ENCODE measurements at places on chromosomes 2 and 18.

DNA sequence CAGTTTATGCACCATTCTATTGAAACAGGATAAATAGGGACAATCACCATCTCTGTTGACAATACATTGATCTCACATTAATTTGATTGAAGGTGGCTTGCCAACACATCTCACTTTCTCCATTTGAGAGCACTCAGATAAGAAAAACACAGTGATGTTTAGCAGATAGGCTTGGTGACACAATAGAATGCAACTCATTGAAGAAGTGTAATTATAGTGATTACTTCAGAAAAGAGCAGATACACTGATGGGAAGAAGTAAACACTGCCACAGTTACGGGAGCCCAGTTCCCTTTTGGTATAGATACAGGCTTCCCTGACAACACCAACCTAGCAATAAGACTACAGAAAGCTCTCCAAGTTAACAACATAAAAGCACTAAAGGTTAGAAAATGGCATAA is 89.1 kb downstream of the FIGN start:
- no peak for DNase-seq

DNA sequence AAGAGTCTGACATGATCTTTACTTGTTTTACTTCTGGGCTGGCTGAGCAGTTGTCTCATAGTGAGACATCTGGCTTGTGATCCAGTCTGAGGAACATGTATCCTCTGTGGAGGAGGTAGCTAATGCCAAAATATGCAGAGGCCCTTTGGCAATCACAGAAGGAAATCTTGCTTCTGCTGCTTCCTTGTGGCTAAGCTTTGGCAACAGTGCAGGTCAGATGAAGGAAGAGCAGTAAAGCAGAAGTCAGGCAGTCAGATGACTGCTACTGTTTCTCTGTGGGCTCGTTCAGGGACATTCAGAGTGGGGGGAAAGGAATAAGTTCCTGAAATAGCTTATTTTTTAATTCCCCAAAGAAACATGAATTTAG is 22.3 kb downstream of the DOK1 start:
- DNase-seq = no peak

- DNase-seq = no peak
Observed at GRCh38 chr2:197247083-197247482, 63.5 kb downstream of the ANKRD44 start.

- DNase-seq = no peak
Observed at GRCh38 chr2:152099367-152100050, 665 bp upstream of the CACNB4 start.

GRCh38 chr2:155802888-155803287 is 529.6 kb downstream of the NR4A2 start:
- no peak for DNase-seq

DNA sequence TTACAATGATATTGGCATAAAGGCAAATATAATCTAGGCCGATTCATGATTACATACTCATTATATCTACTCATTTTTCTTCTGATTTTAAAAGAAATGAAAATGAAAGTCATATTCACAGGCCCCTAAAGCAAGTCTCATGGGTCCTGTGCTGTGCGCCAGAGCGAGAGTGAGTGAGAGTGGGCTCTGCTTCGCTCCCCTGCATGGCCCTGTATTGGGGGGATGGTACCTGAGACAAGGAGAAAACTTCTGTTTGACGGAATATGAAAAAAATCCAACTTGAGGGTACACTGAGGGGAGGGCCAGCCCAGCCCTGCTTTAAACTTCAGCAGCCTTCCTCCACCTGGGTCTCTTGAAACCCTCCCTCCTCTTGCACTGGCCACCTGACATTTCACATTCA is 81.4 kb upstream of the RGPD5 start:
- no peak for DNase-seq

Measured in stimulated activated CD8-positive, alpha-beta memory T cell treated with anti-CD3 and anti-CD28 coated beads, Interleukin-2, amount 100 ng/mL, for 1 hour (primary cell).